Pons (tissue), 1 donor: ENCODE measurements at places on chromosomes 11 and 22.

- DNase-seq: peak; percentile 40
Observed at GRCh38 chr11:112289588-112290492, 29.2 kb upstream of the PLET1 start.

GRCh38 chr11:100359281-100359680 lies 327.8 kb upstream of the ARHGAP42 start:
- no peak for DNase-seq

DNA sequence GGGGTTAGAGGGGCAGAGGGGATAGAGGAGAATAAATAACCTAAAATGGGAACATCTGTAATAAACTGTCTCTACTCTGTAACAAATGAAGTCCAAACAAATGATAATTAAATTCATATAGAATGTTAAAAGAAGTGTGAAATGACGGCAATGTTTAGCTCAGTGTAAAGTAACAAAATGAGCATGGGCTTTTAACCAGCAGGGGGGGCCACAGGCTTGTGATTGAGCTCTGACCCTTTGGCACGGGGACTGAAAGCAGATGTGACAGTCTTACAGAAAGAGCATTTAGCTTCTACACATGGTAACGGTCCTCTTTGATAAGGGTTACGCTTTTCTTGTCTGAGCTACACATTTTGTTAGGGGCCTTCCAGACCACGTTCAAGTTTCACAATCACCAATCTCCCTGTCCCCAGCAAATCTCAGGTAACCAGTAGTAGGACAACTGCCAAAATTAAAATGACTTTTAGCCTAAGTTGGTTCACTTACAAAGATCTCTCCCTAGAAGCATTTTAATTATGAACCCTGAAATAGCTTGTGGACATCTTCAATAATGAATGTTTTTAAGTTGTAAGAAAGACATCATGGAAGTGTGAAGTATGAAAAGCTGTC lies 262.5 kb downstream of the DCDC1 start:
- DNase-seq: peak; percentile 68

- no peak for DNase-seq
Observed at GRCh38 chr11:104390651-104391050, 226.7 kb upstream of the PDGFD start.

GRCh38 chr22:35381424-35382009 lies 621 bp downstream of the HMOX1 start:
- no peak for DNase-seq
